CD4-positive, alpha-beta T cell treated with Interleukin-4 for 4 hours (primary cell): ENCODE measurements at places on chromosomes 11 and 22.

DNA sequence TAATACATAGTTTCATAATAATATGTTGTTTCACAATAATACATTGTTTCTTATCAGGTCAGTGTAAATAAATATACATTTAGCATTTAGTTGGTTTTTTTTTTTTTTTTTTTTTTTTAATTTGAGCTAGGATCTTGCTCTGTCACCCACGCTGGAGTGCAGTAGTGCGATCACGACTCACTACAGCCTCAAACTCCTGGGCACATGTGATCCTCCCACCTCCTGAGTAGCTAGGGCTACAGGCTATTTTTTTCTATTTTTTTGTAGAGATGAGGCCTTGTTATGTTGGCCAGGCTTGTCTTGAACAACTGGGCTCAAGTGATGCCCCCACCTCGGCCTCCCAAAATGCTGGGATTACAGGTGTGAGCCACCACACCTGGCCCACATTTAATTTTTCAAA lies 43.5 kb downstream of the MIAT start:
- no peak for DNase-seq

DNA sequence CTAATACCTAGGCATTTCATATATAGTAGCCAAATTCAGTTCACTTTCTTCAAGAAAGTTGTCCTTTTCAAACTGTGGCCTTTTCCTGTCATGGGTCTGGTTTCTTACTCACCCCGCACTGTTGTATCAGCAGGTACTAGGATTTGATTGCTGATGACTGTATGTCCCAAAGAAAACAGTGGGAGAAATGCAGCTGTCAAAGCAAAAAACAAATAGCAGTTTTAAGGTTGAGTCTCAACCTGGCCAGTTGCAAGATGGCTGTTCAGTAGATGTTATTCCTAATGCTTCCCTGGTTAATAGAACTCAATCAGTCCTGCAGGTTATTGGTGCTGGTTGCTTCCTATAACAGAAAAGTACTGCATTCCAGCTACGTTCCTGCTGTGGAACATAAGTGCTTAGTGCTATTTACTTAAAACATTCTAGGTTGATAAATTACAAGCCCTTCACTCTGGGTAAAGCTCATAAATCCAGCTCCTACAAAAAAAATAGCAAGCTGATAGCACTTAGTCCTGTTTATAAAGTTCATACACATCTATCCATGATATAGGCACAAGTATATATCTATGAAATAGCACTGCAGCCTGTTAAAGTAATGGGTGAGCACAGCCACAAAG lies 26.6 kb downstream of the NF2 start:
- DNase-seq: no peak

DNA sequence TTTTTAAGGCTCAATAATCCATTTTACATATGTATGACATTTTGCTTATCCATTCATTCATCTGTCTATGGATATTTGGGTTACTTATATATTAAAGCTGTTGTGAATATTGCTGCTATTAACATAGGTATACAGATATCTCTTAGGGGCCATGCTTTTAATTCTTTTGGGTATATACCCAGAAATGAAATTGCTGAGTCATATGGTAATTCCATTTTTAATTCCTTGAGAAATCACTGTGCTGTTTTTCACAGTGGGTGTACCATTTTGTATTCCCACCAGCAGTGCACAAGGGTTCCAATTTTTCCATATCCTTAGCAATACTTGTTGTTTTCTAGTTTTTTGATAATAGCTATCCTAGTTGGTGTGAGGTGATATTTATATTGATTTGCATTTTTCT lies 19.0 kb downstream of the PRMT3 start:
- no peak for DNase-seq

- DNase-seq: no peak
Measured at GRCh38 chr22:48851933-48852549, 975.6 kb downstream of the BRD1 start.

GRCh38 chr11:7436657-7437056 lies 48.6 kb upstream of the OLFML1 start:
- DNase-seq: peak; percentile 38

GRCh38 chr11:47067401-47067800 lies 109.3 kb downstream of the ARFGAP2 start:
- no peak for DNase-seq

DNA sequence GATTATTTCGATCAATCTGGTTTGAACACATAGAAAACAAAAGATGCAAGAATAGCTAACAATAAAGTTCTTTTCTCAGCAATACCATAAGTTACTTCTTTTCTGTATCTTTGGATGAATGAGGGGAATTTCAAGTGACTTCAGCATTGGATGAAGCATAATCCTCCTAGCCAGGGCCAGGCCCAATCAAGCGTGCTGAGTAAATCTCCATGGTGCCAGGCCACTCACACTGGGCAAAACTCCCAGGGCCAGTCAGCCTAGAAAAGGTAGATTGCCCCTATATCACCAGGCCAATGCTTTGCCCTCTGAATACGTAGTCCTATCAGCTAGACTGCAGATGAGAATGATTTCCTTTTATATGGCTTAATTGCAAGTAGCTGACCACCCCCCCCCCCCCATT lies 6.0 kb downstream of the CNTF start:
- DNase-seq: no peak

DNA sequence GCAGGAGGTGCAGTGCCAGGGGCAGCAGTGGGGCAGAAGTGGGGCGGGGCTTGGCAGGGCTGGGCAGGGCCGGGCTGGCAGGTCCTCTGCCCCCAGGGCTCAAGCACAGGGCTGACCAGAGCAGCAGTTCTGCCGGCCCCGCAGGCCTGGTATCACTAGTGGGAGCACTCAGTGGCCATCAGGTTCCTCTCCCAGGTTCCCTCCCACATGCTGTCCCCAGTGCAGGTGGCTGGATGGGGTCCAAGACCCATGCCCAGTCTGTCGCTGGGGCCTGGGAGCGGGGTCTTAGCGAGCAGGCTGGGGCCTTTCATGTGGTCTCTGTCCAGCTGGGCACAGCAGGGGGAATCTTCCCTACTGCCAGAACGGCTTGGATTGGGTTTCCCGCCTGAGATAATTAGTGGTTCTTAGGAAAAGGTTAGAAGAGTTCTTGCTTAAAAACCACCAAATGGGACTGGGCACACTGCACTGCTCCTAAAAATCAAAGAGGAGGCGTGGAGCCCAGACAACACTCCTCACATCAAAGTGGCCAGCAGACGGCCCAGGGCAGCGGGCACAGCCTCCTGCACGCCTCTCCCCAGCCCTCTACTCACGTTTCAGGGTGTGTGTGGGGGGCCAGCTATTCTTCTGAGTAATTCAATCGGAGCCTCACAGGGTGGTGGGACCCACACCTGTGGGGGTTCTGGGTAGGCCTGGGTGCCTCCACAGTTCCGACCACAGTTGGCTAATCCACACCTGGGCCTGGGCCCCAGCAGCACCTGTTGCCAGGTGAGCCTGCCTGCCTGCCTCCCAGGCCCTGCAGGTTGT lies 45.6 kb downstream of the TPCN2 start:
- DNase-seq: no peak

DNA sequence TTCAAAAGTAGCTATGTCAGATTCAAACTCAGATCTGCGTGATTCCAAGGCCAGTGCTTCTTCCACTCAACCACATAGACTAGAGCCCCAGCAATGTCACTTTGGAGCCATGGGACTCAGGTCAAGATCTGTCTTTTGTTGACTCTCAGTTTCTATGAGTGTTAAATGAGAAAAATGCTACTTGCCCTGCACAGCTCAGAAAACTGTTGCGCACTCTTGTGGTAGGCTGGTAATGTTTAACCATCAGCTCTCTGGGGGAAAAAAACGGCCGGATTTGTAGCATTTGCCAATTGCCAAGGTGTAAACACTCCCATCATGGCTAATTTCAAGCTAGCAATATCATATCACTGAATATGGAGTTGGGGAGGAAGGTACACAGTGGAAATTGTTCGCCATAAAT lies 328.1 kb upstream of the SYN3 start:
- DNase-seq: no peak

DNA sequence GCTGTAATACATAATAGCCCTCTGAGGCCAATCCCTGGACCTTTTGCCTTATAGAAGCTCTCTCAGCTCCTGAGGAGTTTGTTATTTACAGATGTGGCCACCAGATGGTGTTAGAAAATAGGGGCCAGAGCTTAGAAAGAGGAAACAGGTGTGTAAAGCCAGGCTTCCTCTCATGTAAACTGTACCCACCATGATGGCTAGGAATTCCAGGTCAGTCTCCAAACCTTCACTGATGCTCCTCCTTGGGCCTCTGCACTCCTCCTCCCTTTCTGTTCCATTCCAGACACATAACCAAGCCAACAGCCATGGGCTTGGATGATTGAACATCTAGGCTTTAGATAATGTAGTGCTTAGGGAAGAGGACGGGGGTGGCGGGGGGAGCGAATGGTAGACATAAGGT lies 39.7 kb downstream of the USP35 start:
- peak; percentile 30 for DNase-seq
